ENCODE measurements at places on chromosomes 6 and 20.

DNA sequence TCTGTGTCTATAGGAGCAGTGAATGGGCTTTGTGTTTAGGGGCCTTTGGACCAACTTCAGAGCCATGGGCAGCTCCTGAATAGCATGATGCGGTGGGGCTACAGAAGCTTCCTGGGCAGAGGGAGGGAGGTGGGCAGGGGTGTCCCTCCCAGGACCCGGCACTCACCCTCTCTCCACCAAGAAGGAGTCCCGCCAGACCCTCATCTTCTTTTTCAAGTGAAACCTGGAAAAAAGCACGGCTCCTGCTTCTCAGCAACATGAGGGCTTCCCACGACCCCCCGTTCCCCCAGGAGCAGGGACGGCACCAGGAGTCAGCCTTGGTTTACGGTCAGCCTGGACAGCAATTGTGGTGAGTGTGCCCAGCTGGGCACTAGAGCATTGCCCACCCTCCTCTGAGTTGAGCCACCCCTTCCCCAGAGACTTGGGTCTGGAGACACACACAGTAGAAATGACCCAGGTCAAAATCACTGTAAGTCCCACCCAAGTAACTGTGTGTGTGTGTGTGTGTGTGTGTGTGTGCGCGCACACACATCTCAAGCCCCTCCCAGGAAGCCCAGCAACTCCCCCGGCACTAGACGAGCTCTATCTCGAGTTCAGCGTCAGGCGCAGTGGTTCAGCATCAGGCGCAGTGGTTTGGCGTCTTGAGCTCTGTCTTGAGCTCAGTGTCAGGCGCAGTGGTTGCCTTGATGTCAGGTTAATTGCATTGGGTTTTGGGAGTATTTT lies 108.2 kb downstream of the SULF2 start:
- no peak for DNase-seq

DNA sequence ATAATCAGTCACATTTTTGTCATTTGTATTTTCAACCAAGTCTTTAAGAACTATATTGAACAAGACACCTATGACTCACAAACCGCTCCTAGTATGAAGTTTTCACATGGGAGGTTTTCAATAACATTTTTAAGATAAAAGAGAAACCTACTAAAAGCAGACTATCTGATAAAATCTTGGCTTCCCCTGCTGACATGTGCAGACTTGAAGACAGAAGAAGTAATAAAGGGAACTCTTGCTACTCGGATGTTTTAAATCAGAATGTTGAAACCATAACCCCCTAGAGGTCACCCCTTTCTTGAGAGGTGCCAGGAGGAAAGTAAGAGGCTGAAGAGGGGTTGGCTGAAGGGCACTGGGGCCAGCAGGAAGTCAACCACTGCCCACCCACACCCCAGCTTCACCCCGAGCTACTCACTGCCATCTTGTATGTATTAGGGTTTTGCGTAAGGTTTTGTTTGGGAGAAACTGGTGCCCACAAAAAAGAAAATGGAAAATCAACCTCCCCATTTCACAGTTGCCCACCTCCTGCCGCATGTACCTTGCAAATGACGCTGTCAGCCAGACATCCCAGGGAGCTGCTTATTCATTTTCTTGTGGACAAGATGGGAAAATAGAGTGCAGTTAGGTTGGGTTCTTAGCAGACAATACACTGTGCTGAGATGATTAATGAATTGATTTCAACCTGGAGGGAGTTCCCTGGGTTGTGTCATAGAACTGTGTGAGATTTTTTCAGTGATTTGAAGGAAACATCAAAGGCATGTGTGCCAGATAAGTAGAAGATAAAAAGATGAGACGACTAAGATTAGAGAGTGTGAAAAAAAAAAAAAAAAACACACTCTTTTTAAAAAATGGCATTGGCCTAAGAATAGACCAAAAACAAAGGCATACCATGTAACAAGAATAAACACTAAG lies 83.2 kb upstream of the TAB2 start:
- no peak for DNase-seq

DNA sequence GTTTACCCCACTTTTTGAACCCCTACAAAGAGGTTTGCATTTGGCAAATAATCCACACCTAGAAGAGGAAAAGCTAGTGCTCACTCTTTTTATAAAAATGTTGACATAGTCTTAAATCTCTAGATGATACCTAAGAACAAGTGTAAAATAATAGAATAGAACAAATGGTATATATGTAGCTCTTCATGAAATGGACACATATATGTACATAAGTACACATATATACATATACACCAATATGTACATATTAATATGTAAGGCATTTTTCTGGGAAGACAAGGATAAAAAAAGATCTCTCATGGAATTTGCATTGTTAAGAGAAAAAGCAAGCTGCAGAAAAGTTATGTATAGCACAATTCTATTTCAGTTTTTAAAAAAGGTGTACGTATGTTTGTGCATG lies 27.6 kb upstream of the RIPOR2 start:
- DNase-seq: no peak

DNA sequence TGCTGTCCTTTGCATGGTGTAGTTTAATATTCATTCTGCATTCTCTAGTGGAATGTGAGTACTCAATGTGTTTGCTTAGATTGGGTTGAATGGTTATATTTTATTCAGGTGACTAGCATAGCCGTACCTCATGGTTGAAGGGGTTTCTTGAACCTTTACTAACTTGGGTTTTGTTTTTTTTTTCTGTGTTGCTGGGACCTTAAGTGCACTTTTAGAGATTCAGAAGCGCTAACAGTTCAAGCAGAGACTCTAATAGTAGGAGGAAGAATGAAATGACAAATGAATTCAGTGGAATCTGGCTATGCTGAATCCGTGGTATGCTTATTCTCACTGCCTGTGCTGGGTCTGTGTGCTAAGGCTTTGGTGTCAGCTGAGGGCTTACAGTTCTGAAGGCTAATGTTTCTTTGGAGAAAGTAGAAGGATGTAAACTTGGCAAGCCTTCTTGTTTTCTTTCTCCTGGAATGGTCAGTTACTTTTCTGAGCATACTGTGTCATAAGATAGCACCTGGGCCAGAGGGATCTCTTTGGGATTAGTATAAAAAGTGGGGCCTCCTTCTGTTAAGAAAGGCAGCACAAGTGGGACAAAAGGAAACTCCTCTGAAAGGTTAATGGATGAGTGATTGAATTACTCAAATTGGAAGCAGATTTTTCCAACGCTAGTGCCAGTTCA lies 28.7 kb downstream of the RNF144B start:
- DNase-seq: no peak

DNA sequence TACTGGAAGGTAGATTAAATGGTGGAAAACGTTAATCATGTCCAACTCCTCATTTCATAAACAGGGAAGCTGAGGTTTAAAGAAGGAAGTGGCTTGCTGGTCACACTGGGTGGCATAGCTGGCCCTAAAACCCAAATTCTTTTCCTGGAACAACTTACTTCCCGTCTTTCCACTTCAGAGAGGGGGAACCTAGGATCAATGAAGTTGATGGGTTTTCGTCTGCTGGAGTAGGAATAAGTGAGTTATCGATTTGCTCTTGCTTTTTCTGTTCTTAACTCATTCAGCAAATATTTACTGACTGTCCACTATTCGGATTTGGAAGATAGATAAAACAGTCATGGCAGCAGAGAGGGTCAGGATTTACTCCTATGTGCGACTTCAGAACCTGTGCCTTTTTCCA lies 1.2 kb upstream of the SYS1 start:
- DNase-seq: no peak

DNA sequence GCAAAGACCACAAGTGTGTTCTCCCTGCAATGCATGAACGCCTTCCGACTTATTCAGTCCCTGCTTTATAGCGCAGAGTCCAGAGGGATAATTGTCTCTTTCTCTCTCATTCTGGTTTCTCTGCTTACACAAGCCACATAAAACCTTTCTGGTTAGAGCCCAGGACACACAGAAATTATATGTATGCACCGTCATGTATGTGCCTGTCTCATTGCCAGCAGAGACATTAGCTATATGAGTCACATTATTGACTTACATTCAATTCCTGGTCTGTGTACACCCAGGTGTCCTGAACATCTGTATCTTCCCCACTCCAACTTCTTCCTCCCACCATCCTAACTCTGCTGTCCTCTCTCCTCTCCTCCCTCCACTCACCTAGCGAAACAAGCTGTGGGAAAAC lies 44.0 kb downstream of the LRFN2 start:
- no peak for DNase-seq

DNA sequence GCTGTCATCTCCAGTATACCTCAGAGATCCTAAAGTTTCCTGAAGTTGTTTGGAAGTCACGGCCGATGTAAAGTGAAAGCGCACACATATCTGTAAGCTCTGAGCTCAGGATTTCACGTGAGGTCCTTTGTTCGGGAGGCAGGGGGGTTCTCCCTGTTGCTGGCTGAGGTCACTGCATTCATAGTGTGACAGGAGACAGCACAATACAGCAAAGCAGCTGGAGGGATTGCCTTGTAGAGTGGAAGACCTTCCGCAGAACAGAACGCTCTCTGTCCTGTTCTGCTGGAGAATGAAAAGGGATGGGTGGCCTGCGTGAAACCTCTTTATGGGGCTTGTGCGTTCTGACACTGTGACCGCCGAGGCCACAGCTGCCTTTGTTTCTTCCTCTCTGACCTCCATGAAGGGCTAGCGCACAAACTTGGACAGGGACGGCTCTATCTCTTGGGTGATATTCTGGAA lies 13.4 kb upstream of the SERPINB1 start:
- no peak for DNase-seq
